ENCODE measurements at places on chromosomes 2 and 18.

GRCh38 chr18:21831413-21831831 is 90.8 kb downstream of the MIB1 start:
- DNase-seq = no peak

- DNase-seq = no peak
These were observed 70.2 kb downstream of the PTPRM start for GRCh38 chr18:7637269-7637668.

DNA sequence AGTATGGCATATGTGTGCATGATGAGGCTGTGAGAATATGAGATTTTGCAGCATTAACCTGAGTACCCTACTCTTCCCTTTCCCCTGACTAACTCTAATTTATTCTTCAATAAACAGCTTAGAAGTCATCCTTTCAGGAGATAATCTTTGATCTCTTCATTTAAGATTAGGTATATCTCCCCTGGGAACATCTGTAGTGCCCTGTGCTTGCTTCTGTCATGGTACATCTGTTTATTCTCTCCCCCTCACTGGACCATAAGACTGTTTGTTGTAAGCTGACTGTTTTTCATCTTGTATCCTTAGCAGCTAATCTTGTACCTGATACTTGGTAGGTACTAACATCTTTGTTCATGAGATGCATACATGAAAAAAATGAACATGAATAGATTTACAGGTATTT is 83.1 kb downstream of the MBD5 start:
- DNase-seq = no peak

DNA sequence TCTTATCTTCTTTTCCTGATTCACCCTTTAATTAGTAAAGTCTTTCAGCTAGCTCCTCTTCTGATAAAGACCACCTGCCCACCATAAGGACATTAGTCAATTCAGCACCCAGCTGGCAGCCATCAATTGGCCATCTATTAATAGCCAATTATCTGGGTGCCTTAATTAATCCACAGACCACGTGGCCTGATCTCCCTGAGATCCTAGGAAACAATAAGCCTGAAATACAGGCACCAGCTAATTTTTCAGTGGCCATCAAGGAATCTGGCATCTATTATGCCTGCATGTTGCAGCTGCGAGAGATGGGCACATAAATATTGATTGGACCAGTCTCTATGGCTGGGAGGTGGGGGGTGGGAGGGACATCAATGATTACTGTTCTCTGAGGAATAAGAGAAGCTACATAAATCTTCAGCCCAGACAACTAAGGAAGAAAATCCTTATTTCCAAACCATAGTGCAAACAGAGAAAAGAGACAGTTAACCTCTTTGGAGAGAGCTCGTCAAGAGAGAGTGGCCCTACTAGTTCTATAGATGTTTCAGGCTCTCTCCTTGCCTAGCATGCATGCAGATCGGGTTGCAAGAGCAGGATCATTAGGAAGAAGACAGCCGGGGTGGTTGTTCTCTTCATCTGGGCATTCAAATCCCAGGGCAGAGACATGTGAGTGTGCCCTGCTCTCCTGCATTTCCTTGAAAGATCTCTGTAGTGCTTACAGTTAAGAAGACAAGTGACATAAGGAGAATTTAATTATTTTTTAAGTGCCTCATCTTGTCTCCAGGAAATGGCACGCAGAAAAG is 8.7 kb downstream of the GALNT14 start:
- DNase-seq = no peak

- no peak for DNase-seq
These were observed 48.3 kb upstream of the NRP2 start for GRCh38 chr2:205633994-205634393.

- no peak for DNase-seq
These were observed 81.4 kb downstream of the TGOLN2 start for GRCh38 chr2:85246348-85246747.

DNA sequence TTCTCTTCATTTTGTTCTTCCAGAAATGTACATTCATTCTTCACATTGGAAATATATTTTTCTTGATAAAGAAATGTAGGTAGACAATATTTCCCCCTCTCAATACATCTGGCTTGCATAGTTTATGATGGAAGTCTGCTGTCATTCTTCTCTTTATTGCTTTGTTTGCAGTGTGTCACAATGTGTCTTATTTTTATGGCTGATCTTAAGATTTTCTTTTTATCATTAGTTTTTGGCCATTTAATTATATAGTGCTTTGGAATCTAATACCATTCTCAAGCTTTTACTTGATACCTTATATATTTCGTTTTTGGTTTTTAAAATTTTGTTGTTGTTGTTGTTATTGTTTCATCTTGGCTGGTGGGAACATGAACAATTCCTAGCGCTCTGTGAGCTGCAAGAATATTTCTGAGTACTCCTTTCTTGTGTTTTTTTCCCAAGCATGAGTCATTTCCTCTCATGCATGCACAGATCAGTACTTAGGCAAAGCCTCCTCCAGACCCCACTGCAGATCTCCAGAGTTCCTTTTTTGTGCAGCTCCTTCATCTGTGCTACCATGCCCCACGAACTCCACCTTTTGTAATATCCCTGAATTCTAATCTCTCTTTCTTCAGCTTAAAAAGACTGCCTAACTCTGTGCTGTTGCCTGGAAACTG is 13.7 kb upstream of the MMADHC start:
- DNase-seq = no peak

GRCh38 chr2:172172513-172173173 is 69.9 kb upstream of the DLX2 start:
- peak; percentile 57 for DNase-seq

- DNase-seq = no peak
These were observed 566.0 kb downstream of the NR4A2 start for GRCh38 chr2:155766342-155767115.

GRCh38 chr2:187949859-187950258 is 341.8 kb upstream of the GULP1 start:
- DNase-seq = no peak

- DNase-seq = no peak
These were observed 34.9 kb upstream of the MAT2A start for GRCh38 chr2:85503851-85504777.

GRCh38 chr2:179239195-179239594 is 25.4 kb downstream of the SESTD1 start:
- DNase-seq = no peak

DNA sequence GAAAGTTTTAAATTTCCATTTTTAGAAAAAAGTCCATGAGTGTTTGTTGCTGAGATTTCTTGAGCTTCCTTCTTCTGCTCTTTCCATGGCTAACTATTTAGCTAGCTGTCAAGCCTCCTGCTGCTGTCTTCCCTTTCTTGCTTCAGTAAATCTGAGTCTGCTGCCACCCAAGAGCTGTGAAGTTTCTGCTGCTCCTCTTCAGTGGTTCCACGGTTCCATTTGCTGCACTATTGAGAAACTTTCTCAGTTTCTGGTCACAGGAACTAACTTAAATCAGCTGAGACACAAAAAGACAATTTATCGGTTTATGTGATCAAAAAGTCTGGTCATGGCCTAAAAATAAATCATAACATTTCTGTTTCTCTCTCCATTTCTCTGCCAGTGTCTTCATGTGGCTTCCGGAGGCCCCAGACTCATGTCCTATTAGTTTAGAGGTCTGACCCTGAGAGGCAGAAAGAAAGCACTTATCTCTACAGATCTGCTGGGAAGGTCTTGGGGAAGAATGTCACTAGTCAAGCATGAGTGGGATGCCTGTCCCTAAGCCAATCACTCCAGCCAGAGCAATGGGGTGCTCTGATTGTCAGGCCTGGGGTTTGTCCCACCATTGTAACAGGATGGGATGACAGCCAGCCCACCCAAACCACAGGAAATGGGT is 73.0 kb upstream of the ARL4C start:
- DNase-seq = no peak

GRCh38 chr2:176129813-176130146 is 275 bp downstream of the HOXD8 start:
- no peak for DNase-seq

DNA sequence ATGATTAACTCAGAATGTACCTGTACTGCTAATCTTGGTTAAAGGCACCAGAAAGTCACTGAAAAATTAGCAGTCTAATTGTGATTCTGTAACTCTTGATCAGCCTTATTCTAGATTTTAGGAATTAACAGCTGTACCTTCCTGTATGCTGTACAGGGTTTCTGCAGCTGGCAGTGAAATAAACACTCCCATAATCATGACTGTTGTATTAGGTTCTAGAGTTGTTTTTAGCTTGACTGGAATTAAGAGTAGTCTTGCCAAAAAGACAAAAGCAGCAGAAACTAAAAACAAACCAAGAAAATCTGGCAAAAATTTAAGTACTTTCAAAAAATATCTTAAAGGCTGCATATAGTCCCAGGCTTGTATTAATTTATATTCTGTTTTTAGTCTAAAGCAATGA is 103.5 kb downstream of the SOS1 start:
- DNase-seq = no peak

DNA sequence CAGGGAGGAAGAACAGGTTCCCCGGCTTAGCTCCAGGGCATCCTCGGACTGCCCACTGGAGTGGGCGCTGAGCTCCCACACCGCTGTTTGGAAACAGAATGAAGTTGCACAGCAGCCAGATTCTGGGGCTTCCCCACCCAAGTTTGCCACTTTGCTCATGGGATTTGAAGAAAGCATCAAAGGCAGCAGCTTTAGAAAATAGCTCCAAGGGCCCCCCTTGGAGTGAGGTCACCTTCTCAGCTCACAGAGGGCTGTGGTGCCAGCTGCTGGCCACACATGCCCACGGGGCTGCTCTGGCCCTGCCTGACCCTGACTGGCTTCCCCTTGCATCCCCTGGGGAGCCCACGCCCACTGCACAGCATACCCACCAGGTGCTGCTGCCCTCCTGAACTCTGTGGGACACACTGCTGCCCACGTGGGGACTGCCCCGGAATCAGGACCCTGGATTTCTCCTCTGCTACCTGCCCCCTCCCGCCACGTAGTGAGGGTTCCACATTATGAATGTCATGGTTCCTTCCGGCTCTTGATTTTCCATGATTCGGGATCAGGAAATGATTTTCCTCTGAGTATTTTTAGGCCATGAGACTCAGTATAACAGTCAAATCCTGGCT is 70.3 kb downstream of the TGOLN2 start:
- no peak for DNase-seq

DNA sequence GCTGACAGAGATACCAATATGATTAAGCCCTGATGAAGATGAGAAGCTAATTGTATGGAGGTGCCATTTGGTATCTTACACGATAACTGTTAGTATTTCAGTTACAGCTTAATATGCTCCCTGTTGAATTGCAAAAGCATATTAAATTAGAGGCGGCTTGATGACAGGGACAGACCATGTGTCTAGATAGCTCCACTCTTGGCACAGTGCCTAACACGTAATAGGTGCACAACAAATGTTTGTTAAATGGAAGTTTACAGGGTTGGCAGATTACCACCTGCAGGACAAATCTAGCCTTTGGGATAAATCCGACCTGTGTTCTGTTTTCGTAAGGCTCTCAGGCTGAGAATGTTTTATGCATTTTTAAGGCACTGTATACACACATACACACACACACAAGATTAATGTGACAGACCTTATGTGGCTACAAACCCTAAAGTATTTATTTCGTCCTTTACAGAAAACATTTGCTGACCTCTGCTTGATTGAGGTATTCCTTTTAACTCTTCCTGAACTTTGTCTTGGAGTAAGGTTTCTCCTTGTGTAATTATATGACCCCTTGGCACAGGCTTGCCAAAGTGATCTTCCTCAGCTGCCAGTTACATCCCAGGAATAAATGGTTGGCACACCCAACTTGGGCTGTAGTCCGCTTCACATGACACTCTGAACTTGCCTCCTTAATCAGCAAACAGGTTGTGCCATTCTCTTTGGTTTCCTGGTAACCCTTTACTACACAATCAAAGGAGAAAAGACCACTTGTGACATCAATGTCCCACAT is 348.9 kb downstream of the HRH4 start:
- no peak for DNase-seq

DNA sequence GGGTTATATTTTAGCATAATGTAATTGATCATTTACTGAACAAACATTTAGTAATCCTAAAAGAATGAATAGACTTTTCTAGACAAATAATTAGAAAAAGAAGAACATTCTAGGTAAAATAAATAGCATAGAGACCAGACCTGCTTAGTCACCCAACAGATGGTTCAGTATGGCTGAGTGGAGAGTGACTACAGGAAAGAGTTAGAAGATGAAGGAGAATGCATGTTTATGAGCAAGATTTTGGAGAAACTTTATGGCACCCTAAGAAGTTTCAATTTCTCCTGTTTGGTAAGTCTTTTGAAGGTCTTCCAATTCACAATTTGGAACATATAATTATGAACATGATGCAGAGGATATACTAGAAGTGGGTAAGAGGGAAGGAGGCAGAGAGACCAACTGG is 32.9 kb downstream of the FAP start:
- DNase-seq = no peak
